ENCODE measurements at places on chromosomes 11 and 22.

- DNase-seq, result peak; percentile 31
Measured at GRCh38 chr11:28697920-28698827, 590.0 kb downstream of the METTL15 start.

DNA sequence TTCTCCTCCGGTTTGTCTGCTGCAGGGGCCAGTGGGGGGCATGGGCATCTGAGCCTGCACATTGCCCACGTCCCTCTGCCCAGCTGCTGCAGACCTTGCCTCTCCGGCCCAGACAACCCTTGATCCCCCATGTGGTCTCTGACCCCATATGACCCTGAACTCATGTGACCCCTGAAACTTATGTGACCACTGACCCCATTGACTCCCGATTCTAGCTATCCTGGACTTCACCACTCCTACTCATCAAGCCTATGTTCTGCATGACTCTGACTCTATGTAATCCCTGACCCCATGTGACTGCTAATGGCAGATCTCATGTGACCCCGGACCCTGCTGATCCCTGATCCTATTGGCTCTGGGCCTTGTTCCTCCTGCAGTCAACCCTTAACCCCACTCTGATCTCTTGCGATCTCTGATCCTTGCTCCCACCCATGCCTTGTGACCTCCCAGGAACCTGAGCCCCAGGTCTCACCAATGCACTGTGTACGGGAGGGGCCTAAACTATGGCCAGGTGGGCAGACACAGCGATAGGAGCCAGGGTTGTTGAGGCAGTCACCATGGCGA lies 5.7 kb downstream of the LTBP3 start:
- no peak for DNase-seq

- DNase-seq, result no peak
Measured at GRCh38 chr11:15815246-15816195, 540.8 kb downstream of the SOX6 start.

DNA sequence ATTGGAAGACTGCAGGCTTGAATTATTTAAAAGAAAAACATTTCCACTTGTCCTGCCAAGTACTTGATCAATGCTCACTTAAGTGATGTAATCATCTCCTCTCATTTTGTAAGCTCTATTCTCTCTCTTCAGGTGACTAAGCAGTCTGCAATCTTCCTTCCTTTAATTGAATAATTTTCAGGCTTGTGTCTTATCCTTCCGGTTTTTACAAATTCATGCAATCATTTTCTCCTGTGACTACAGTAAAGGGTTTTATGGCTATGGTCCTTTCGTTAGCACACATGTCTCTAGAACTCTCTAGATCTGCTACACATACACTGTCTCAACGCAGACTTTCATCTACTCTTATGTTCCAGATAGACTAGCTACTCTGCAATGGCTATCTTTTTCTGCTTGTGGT lies 12.6 kb upstream of the UPB1 start:
- DNase-seq, result peak; percentile 10

DNA sequence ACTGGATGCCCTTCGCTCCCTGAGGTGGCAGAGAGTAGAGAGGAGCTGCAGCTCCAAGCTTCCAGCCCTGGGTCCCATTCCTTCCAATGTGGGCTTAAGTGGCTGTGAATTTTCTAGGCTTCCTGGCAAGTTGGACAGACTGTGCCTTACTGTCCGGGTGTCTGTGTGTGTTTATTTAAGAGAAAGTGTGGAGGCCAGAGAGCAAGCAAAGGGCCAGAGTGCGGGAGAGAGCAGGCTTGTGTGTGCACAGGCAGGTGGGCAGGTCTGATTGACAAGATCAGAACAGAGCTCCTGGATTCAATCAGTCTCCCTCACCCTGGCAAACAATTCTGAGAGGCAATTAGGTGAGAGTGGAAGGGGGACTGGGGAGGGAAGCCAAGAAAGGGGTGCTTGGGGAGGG lies 347.0 kb downstream of the CADM1 start:
- DNase-seq, result no peak

- peak; percentile 32 for DNase-seq
Measured at GRCh38 chr11:112762707-112763090, 198.5 kb upstream of the NCAM1 start.

Data from NCI-H2029 treated with DMSO at 0.1 percent for 48 hours (cell line).